ENCODE measurements at places on chromosomes 12 and 14.

GRCh38 chr12:112602150-112602549 is 183.4 kb downstream of the PTPN11 start:
- no peak for DNase-seq

DNA sequence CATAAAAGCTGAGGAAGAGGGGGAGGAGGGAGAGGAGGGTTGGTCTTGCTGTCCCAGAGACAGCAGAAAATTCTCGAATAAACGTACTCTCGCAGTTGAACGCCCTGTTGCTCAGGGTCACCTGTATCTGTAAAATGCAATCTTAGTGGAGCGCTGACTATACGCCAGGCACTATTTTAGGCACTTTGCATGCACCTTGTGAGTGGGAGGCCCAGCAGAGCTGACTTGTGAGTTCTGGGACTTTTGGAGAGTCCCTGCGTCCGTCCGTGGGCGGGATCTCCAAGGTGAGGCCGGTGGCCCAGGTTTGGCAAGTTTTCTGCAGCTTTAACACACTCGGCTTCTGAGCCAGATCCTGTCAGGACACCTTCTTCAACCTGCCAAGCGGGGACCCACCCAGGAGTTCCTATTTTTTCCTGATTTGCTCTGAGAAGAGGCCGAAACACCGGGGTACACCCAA is 32.5 kb upstream of the PLEKHG6 start:
- no peak for DNase-seq

DNA sequence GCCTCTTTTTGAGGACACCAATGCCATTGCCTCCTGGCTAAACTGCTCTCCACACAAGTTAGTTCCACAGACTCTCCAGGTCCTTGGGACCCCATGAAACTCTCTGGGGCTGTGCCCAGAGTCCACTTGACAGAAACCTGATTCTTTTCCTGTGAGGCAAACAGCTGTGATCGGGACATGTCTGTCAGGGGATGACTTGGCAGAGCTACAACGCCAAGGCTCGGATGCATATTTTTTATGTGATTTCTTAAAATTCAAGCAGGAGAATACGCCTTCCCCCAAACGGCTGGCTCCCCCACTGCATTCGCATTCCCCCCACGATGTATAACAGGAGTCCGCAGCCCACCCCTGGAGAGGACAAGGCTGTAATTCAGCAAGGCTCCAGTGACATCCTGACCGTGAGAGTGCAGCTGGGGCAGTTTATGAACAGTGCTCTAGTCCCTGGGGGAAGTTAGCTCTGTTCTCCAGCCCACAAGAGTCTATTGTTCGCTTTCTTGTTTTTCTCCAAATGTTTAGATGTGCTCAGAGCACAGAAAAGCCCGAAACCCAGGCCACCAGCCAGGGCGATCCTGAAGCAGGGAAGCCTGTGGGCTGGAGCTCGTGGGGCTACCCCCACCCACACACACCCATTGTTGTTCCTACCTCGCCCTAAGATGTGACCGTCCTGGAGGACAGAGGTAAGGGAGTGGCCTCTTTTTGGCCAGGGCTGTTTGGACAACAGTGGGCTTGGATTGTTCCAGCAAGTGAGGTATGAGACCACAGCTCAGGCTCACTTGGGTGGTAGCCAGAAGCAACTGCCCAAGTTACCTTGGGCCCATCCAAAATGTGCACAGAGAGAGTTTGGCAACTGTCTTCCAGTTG is 159.5 kb downstream of the ZFP36L1 start:
- DNase-seq = peak; percentile 38

- DNase-seq = no peak
Measured at GRCh38 chr14:103867523-103867953, 20.2 kb upstream of the PPP1R13B start.

- no peak for DNase-seq
Measured at GRCh38 chr14:104106471-104106991, 21.0 kb downstream of the ASPG start.

DNA sequence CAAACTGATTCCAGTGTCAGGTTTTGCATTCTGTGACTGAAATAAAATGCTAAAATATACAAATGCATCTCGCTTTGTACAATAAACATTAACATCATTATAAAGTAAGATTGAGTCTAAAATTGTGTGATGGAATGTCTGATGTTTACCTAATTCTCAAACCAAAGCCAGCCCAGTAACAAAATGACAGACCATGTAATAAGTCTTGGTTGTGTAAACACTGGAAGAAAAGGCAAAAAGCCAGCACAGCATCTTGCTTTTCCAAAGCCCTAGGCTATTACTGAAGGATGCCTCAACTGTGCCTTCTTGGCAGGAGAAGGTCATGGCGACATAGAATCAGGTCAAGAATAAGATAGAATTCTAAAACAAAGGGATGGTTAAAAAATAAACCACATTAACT is 169.6 kb downstream of the EGLN3 start:
- no peak for DNase-seq

DNA sequence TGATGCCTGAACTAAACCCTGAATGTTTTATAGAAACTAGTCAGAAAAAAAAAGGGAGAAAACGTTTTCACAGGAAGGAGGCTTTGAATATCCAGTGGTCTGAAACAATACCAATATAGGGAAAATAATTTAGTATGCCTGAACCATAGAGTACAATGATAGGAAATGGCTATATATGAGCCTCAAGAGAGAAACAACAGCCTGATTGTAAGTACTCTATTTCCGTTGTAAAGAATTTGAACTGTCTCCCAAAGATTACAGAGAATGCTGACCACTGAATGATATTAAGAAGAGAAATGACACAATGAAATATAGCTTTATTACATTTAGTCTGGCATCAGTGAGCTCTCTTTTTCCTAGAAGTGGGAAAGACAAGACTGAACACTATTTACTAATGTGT is 5.5 kb upstream of the GABARAPL1 start:
- DNase-seq = no peak

DNA sequence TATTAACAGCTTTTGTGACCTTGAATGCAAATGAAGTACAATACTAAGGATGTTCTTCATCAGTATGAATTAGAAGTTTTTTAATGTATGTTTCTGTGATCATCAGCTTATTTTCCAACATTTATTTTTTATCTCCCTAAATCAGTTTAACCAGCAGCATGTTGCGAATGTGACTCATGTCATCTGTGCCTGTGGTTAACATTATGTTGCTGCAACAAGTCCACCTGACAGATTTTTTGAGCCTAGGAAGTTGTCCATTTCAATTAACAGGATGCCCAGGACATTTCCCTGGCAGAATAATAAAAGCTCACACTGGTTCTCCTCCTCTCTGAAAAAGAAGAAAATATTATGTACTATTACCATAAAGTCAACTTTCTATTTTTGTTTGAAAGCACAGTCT is 155.5 kb downstream of the SYT1 start:
- DNase-seq = no peak

Data from neural crest cell (in vitro differentiated cells).